ENCODE measurements at places on chromosomes 5 and 9.
A peak's percentile ranks its signal among the peaks of the same experiment; 100 is the strongest.

GRCh38 chr5:83294246-83294645, 177.3 kb upstream of the VCAN start:
- no peak for DNase-seq

- DNase-seq, result no peak
These were observed 22.4 kb upstream of the NDFIP1 start for GRCh38 chr5:142086229-142086628.

DNA sequence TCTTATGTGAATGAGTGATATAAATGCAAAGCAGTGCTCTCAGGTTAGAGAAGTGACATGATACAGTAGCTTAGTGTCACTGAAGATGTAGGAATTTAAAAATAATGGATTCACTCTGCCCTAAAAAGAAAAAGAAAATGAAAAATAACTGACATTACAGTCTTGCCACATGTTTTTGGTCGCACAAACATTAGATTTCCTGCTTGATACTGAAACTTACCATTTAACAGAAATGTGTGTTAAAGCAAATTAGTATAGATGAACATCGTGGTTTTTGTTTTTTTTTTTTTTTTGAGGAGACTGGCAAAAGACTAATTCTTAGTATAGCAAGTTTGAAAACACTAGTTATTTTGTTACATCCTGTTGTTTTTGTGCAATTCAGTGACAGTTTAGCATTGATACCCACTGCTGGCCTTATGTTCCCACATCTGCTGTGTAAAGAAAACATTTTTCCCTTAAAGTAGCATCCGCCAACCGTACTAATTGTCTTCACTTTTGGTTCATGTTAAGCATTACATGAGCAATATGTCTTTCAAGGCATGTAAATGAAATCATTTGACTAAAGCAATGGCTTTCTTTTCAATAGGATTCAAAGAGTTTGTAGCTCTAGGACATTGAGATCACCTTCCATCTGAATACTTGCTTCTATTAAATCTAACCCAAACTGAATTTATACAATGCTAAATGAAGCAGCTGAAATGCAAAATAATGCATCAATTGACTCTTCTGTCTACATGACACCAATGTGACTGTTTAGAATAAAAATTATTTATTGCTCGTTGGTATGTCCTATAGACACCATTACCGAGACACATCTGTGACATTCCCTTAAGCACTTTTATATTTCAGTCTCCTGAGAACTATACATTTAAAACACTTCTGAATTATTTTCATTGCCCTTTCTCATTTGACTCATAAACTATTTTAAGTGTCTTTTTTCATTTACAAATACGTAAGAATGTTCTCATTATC, 859.1 kb downstream of the MAT2B start:
- no peak for DNase-seq

DNA sequence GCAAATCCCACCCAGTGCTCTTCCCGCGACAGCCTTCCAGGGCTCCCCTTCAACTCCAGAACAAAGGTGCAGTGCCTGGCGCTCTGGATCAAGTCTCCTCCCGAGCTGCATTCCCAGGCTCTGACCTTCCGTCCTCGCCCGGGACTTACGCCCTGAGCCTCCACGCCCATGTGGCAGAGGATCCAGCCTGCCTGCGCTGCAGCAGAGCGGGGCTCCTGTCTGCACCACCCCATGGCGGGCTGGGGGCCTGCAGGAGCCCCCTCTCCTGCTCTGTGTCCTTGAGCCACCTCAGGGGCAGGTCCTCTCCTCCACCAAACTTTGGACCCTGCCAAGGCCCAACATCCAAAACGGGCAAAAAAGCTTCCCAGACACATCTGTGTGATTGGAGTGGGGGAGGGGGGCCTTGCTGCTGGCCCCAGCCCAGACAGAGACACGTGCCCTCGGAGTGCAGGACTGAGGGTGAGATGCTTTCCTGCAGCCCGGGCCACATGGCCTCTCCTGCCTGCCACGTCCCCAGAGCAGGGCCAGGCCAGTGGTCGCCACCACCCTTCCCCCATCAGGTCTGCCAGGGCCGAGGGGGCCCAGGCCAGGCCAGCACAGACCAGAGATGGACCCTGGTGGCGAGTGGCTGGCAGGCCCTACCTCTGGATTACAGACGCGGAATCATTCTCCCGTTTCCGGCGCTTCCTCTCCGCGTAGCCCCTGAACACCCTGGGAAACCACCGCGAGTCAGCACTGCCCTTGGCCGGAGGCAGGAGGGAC, 4.4 kb downstream of the NSMF start:
- peak; percentile 37 for DNase-seq

GRCh38 chr9:38431116-38431515, 6.9 kb upstream of the IGFBPL1 start:
- no peak for DNase-seq

DNA sequence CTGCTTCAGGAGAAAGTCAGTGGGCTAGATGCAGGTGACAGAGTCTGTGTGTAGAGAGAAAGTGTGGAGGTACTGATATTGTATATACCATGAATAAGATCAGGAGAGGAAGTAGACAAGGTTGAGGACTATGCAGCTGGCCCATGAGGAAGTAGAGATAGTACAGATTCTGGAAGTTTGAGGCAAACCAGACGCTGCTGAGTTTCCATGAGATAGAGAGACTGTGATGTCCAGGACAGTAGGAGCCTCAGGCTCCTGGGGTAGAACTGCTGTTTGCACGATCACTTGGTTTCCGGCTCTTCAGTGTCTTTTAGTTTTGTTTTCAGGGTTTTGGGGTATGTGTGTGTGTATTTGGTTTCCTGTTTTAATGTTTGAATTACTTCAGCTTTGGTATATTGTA, 13.6 kb downstream of the OTULINL start:
- no peak for DNase-seq

DNA sequence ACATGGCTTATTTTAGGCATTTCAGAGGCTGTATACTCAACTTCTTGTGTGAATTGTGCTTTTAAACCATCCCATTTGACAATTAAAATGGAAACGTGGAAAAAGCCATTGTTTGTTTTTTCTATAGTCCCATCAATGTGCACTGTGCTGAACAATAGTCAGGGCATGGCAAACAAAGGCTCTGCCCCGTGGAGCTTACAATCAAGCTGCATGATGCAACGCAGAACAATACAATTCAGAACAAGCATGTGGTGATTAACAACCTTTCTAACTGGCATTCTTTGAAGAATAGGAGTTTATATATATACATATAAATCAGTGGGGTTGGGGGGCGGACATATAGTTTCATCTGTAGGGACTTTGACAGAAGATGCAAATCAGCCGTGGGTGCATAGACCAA, 2125.4 kb upstream of the WWC1 start:
- no peak for DNase-seq

GRCh38 chr5:150073086-150073625, 13.2 kb downstream of the CSF1R start:
- no peak for DNase-seq

- peak; percentile 94 for DNase-seq
These were observed 18.7 kb upstream of the WDR38 start for GRCh38 chr9:124834591-124834990.

- DNase-seq, result peak; percentile 3
These were observed 163.7 kb downstream of the ALDH1A1 start for GRCh38 chr9:72788966-72789735.

DNA sequence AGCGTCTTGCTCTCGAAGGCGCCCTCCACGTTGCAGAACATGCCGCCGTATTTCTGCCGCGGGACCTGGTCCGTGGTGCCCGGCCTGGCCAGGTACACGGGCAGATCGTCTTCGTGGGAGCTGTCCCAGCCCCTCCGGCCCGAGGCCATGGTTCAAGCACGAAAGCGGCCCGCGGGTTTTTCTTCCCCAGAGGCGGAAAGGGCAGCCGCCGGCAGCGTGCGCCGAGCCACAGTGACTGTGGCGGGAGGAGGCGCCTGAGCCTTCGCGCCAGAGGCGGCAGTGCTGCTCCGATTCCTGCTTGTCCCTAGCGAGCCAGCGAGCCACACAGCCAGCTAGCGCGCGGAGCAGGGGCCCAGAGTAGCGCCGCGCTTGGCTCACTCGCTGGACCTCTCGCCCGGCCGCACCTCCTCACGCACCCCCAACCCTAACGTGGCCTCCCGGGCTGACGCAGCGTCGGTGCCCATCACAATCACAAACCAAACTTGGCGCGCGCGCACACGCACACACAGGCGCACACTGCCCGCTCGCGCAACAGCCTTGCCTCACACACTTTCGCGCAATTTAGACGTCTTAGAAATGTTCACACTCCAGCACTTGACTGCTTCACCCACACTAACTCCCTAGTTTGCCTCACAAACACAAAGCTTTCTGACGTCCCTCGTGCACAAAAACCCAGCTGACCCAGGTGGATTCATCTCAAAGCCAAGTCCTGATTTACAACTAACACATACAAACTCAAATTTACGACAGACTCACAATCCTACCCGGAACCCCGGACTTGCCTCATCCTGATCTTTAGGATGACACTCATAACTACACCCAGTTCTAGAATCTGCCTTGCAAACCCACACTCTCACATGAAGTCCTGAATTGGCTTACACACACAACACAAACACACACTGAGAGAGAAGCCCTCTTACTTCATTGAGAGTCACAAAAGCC, at the start of gene DPYSL3:
Gene DPYSL3 (minus strand): TSS at position 359 of the 942 bp plus-strand sequence. CDS start 210 bp downstream, at position 149.
- DNase-seq, result peak; percentile 74

DNA sequence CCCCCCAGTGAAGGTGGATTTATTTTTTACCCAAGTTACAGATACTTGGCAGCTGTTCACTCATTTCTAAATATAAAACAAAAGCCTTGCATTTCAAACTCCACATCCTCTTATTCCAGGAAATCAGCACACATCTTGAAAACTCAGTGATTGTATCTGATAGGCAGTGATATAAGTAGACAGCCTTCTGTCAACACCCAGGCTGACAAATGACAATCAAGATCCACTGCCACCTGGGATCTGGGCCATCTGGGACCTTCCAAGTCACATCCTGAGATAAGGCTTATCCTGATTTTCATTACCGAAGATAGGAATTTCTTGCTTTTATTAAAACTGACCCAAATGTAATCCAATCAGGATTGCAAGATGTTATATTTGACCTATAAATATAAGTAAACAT, 201.3 kb upstream of the PUM3 start:
- DNase-seq, result no peak

- peak; percentile 32 for DNase-seq
These were observed 194.8 kb downstream of the AUH start for GRCh38 chr9:91166796-91167366.

- DNase-seq, result no peak
These were observed 51.2 kb upstream of the KCNN2 start for GRCh38 chr5:114310666-114311065.

DNA sequence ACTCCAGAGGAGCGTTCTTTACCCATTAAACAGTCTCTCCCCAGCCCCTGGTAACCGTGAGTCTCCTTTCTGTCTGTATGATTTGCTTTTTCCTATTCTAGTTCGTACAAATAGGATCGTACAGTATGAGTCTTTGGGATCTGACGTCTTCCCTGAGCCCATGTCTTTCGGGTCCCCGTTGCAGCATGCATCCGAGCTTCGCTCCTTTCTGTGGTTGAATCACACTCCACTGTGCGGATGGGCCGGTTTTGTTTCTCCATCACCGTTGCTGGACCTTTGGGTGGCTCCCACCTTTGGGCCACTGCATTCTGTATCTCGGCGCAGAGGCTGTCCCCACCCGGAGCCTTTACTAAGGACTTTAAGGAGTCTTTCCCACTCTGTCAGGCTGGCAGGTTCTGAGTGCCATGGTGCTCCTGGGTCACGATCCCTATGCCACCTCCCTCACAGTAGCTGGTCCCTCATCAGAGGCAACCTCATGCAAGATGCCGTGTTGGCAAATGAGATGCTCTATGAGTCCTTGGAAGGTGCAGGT, 145.7 kb upstream of the COL5A1 start:
- no peak for DNase-seq

DNA sequence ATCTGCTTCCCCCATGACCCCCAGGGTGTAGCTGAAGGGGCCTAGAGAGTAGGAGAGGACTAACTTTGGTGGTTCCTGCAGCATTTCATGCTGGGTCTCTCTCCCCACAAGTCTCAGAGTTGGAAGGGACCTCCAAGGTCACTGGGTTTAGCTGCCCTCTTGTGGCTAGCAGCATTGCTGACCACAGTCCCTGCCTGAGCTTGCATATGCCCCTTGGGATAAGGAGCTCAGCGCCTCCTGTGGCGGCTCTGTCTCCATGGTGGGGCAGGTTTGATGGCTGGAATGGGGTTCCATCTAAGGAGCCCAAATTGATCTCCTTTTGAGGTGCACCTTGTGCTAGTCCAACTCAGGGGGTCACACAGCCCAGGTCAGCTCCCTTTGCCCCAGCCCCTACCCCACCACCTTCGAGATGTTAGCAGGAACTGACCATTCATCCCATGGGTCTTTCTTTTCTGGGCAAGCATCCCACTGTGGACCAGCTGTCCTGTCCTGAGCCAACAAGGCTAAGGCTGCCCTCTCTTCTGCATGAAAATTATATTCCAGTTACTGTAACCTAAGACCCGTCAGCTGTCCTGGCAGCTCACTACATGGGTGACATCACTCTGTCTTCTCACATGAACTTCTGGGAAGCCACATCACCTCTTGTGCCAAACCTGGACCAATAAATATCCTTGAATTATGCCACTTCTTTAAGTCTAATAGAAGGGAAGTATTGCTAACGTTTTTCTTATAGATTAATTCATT, 196.2 kb downstream of the HSPA4 start:
- peak; percentile 45 for DNase-seq

DNA sequence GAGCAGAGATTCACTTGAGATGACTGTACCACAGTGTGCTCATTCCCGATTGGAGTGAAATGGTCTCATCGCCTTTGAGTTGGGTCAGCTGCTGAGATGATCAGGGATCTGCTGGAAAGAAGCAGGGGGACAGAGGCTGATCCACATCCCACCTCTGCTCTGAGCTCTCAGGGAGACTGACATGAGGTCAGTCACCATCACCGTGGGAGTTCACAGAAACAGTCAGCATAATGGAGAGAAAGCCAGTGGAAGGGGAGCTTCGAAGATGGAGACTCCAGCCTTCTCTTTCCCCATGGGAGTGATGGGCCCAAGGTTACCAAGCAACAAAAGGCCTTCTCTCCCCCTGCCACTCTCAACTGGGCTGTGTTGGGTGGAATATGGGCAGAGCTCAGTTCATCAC, 276.4 kb downstream of the CDK5RAP2 start:
- DNase-seq, result no peak

DNA sequence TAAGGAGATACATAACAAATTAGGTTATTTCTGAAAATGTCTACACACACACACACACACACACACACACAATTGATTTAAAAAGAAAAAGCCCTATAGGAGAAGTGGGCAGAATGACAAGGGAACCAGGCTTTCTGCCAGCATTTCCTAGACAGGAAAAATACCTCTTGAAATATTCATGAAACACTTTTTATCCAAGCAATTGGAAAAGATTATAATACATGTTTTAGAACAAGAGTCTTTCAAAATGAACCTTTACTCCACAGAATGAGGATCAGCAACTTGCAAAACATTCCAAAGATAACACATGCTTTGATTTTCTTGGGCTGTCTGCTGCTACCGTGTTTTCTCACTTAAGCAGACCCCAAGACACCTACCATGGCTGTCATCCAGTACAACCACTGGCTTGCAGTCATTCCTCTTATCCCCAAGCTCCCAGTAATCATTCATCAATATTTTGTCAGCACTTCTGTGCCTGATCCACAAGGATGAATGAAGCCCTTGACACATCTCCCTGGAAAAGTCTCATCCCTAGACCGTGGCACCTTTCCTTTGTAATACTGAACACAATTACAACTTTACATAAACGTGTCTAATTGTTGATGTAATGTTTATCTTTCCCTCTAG, 717.1 kb upstream of the ZNF608 start:
- DNase-seq, result no peak

- no peak for DNase-seq
These were observed 16.1 kb upstream of the LNPEP start for GRCh38 chr5:96919754-96920197.

GRCh38 chr9:136122425-136123383, 4.0 kb upstream of the TMEM250 start:
- peak; percentile 60 for DNase-seq

GRCh38 chr5:22431406-22431805, 421.7 kb downstream of the CDH12 start:
- DNase-seq, result no peak

GRCh38 chr5:23208959-23209431, 298.4 kb upstream of the PRDM9 start:
- DNase-seq, result peak; percentile 71
